ENCODE measurements at places on chromosomes 1 and 21.

DNA sequence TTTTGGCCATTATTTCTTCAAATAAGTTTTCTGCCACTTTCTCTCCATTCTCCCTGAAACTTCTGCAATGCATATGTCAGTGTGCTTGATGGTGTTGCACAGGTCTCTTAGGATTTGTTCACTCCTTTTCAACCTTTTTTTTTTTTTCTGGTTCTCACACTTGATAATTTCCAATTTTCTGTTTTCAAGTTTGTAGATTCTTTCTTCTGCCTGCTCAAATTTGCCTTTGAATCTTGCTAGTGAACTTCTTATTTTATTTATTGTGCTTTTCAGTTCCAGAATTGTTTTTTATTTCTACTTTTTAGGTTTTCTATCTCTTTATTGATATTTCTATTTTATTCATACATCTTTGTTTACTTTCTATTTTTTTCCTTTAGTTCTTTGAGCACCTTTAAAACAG lies 48.4 kb upstream of the PTPRC start:
- DNase-seq: no peak

DNA sequence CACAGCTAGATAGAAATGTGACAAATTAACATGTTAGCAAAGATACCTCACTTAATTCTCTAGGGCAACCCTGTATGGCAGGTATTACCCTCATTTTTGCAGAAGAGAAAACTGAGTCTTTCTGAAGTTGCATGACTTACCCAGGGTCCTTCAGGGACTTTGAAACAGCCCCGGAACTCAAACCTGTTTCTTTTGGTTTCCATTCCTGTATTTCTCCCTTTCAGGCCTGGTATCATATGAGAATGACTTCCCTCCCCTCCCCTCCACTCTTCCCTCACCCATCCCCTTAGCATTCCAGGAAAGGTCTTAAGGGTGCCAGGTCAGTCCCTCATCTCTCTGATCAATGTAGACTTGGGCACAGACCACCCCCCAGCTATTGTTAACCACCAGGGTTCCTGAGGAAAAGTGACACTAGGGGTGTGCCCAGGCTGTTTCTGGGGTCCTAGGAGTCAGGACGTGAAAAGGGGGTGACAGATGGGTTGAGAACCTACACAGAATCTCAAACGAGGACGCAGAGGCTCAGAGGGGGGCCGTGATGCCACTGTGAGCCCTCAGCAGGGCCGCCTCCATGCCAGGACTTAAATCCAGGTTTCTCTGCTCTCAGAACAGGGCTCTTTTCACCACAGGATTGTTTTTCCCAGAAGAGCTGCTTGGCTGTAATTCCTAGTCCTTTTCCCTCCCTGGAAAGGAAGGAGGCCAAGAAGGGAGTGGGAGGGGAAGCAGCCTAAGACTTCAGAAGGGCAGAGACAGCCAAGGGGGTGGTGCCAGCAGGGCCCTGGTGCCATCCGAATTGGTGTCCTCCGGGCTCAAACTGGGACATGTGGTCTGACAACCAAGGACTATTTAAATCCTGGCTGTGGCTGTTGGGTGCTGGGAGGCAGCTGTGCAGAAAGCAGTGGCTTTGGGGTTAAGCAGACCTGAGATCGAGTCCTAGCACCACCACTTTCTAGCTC lies 2.1 kb upstream of the WASF2 start:
- no peak for DNase-seq

DNA sequence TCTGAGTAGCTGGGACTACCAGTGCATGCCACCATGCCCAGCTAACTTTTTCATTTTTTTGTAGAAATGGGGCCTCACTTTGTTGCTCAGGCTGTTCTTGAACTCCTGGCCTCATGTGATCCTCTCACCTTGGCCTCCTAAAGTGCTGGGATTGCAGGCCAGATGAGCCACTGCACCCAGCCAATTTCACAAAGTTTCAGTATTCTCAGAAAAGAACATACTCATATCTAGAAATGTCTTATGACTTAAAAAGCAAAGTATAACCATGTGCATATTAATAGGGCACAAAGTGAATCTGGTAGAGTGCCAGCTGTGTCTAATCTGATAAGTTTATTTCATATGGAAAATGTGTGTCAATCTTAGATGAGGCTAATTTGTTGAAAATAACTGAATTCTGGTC lies 87.5 kb upstream of the CACYBP start:
- peak; percentile 81 for DNase-seq

DNA sequence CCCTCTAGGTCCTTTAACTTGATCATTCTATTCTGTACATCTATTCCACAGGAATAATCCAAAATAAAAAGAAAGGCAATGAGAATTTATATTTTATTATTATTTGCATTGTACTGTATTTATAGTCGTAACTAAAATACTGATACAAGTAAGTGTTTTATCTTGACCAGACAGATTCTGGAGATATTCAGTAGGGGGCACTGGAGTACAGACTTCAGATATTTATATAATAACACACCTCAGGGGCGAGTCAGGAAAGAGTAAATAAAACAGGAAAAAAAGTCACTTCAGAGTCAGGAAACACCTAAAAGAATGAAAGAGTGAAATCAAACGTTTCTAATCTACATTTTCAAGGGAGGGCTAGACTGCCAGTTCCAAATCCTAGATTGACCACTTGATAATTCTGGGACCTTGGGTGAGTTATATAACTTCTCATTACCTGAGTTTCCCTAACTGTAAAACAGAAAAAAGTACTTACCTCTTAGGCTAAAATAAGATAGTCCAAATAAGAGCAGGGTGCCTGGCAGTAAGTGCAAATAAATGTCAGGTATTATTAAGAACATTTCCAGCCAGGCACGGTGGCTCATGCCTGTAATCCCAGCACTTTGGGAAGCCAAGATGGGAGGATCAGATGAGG lies 31.1 kb upstream of the MTF1 start:
- DNase-seq: peak; percentile 32

- no peak for DNase-seq
Observed at GRCh38 chr1:6373961-6374720, 19.4 kb downstream of the ACOT7 start.

- DNase-seq: no peak
Observed at GRCh38 chr1:116426401-116426800, 53.4 kb downstream of the ATP1A1 start.
